ENCODE measurements at places on chromosomes 4 and X. TPM values are rescaled to one million over a fixed set of nuclear protein-coding genes. Genes with fewer than 3 reads are reported as not detected.

The CYTL1 gene
- total RNA-seq, result 0.15 TPM

The PPP1R3F gene
- total RNA-seq, result 14.9 TPM

The ZFP42 gene
- total RNA-seq, result 0.15 TPM

The USP17L10 gene
- not detected for total RNA-seq

The SPACA5 gene
- not detected for total RNA-seq

The ARL9 gene
- total RNA-seq, result 0.17 TPM

The IKBKG gene
- total RNA-seq, result 26.5 TPM

The HSFX1 gene
- 0.87 TPM for total RNA-seq

The TMEM144 gene
- total RNA-seq, result 6.8 TPM

The CLCN5 gene
- total RNA-seq, result 7.3 TPM

The BANK1 gene
- 0.44 TPM for total RNA-seq

The USP26 gene
- total RNA-seq, result not detected

The MAGEA1 gene
- total RNA-seq, result not detected

The POU3F4 gene
- not detected for total RNA-seq

The MAGEB2 gene
- total RNA-seq, result not detected

The MAGEA4 gene
- not detected for total RNA-seq

The RAI2 gene
- total RNA-seq, result 2.2 TPM

The EMCN gene
- 0.29 TPM for total RNA-seq

The CYBB gene
- under 0.01 TPM for total RNA-seq

The UPF3B gene
- 1.8 TPM for total RNA-seq

The CTAG1A gene
- total RNA-seq, result not detected

The SHROOM4 gene
- 0.44 TPM for total RNA-seq

The RGN gene
- 5.2 TPM for total RNA-seq

The FHL1 gene
- total RNA-seq, result 121 TPM

The AIMP1 gene
- 18.7 TPM for total RNA-seq

The PSAPL1 gene
- total RNA-seq, result not detected

The MAGEA2B gene
- not detected for total RNA-seq

The SSX1 gene
- not detected for total RNA-seq

The EDNRA gene
- 6.9 TPM for total RNA-seq

The DCAF4L1 gene
- total RNA-seq, result under 0.01 TPM

The GPRASP1 gene
- total RNA-seq, result 4.2 TPM

The RHOH gene
- total RNA-seq, result not detected

The SRPX gene
- total RNA-seq, result 291 TPM

The PROM1 gene
- total RNA-seq, result not detected

The CLIC2 gene
- 29.8 TPM for total RNA-seq

The PDLIM3 gene
- total RNA-seq, result 20.8 TPM

The CITED1 gene
- not detected for total RNA-seq

The MAGEC3 gene
- total RNA-seq, result not detected

The ADGRL3 gene
- not detected for total RNA-seq

The CT45A3 gene
- not detected for total RNA-seq

The HMX1 gene
- total RNA-seq, result not detected

The PAGE2B gene
- total RNA-seq, result not detected

The MAB21L2 gene
- 0.66 TPM for total RNA-seq

The GRPR gene
- total RNA-seq, result not detected
